ENCODE measurements at places on chromosomes 1 and 21.

- no peaks in the 10 kb centered on the region for H3K27me3 ChIP-seq
- H3K4me1 ChIP-seq = peaks cover 56% of the 10 kb centered on the region
These were observed 11.9 kb downstream of the WASF2 start for GRCh38 chr1:27478098-27478497.

DNA sequence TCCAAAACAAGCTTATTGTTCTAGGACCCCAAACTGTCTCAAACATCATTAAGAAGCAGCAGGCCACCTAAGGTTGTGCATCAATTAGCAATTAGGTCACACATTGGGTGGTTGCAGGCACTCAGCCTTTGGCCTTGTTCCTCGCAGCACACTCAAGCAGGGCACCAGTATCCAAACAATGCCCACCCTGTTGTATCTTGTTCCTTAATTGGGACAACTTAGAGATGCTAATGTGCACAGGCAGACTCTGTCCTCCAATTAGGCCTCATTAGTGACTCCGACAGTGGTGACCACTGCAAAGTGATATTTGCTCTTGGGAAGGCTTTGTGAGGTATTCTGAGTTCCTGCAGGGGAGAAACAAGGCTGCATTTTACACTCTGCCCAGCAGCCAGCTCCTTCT is 515.1 kb upstream of the PTBP2 start:
- no peak overlapping the region for H3K4me3 ChIP-seq
- DNase-seq = no peak
- H3K27ac ChIP-seq = no peak overlapping the region
- H3K27me3 ChIP-seq = no peaks in the 10 kb centered on the region
- H3K4me1 ChIP-seq = no peaks in the 10 kb centered on the region

GRCh38 chr1:43427941-43428340 is 25.8 kb downstream of the HYI start:
- no peak overlapping the region for H3K4me3 ChIP-seq
- H3K36me3 ChIP-seq = peaks cover 38% of the 10 kb centered on the region
- H3K27me3 ChIP-seq = no peaks in the 10 kb centered on the region
- H3K27ac ChIP-seq = no peak overlapping the region
- H3K4me1 ChIP-seq = no peaks in the 10 kb centered on the region

- H3K4me1 ChIP-seq = no peaks in the 10 kb centered on the region
- H3K27ac ChIP-seq = no peak overlapping the region
- no peak overlapping the region for H3K4me3 ChIP-seq
- H3K36me3 ChIP-seq = no peaks in the 10 kb centered on the region
- DNase-seq = no peak
- no peaks in the 10 kb centered on the region for H3K27me3 ChIP-seq
These were observed 16.1 kb upstream of the SLC5A9 start for GRCh38 chr1:48206371-48206770.

- no peaks in the 10 kb centered on the region for H3K36me3 ChIP-seq
- DNase-seq = no peak
- no peaks in the 10 kb centered on the region for H3K27me3 ChIP-seq
- no peaks in the 10 kb centered on the region for H3K4me1 ChIP-seq
- no peak overlapping the region for H3K4me3 ChIP-seq
These were observed 16.9 kb upstream of the GLIS1 start for GRCh38 chr1:53755874-53756273.

Data from activated naive CD4-positive, alpha-beta T cell treated with anti-CD3 and anti-CD28 coated beads, Interleukin-2, amount 10 ng/mL, durations not matched to agents 7 days and 5 days (primary cell).